ENCODE measurements at places on chromosomes 3 and 15.

- DNase-seq, result no peak
Observed at GRCh38 chr3:126035362-126036050, 48.4 kb downstream of the SLC41A3 start.

DNA sequence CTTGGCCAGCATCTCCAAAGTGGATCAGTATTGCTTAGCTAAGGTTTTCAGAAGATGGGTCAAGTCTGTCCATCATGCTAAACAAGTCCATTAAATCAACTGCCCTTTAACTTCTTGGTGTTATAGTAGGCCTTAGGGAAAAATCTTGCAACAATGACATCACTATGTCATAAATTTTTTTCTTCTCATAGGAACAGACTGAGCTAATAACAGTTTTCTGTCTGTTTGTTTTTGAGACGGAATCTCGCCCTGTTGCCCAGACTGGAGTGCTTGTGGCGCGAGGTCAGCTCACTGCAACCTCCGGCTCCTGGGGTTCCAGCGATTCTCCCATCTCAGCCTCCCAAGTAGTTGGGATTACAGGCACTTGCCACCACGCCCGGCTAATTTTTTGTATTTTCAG is 94.2 kb downstream of the EFL1 start:
- no peak for DNase-seq

GRCh38 chr3:114452256-114452655 is 158.4 kb downstream of the TIGIT start:
- DNase-seq, result no peak

GRCh38 chr15:36694574-36694973 is 115.1 kb downstream of the CDIN1 start:
- DNase-seq, result no peak

GRCh38 chr15:80777137-80777536 is 2.0 kb upstream of the CEMIP start:
- DNase-seq, result no peak

DNA sequence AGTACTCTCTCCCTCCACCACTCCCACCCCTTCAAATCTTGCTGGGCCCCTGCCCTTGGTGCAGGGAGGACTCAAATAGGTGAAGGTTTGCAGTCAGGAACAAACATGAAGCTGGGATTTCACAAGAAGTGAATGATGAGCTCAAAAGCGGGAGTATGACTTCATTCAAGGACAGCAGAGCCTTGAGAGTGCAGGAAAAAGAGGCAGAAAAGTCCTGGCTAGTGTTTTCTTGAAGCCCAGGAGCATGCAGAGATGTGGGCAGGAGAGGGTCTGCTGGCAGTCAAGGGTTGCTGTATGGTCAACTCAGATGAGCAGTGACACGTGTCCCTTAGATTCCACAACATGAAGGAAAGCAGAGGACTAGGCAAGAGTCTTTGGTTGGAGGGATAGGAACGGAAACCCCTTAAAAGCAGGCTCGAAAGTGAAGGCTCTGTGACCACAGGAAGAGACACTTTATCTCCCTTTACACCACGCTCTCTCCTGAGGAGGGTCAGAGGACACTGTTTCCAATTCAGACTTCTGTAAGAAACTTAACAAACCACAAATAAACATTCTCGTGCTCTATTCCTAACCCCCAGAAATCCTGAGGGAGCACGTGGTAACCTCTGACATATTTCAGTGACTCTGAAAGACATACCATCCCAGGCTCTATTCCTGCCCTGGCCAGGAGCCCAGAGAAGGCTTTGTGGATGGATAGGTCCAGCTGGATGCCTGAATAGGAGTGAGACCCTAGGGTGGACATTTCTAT is 168.0 kb upstream of the NDN start:
- DNase-seq, result no peak

DNA sequence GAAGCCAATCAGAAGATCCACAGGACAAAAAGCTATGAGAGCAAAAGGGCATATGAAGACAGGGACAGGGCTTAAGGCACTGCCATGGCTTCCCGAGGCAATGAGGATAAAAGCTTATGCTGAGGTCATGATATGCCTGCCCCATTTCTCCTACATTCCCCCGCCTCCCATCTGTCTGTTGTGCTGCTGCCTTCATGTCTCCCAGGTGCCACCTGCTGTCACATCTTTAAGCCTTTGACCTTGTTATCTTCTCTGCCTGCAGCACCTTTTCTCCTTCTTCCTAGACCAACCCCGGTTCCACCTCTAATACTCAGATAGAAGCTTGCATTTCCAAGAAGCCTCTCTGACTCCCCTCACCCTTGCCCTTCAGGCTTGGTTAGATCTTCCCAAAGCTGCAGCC is 213.8 kb downstream of the ARRDC4 start:
- no peak for DNase-seq

DNA sequence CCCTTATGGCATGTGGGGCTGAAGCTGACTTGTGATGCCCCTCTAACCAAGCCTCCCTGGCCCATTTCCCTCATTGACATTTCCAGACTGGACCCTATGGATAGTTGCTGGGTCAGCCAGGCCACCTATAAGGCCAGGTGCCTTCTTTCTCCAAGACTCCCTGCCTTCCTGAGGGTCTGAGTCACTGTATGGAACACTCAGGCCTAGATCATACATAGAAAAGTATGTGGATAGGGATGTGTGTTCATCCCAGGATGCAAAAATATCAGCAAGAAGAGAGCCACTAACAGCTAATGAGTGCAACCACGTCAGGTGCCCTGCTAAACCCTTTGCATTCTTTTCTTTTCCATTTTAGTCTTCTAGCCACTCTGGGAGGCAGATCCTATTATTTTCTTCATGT is 168.4 kb upstream of the WNT5A start:
- no peak for DNase-seq

GRCh38 chr3:154862265-154862664 is 217.9 kb upstream of the MME start:
- DNase-seq, result no peak

DNA sequence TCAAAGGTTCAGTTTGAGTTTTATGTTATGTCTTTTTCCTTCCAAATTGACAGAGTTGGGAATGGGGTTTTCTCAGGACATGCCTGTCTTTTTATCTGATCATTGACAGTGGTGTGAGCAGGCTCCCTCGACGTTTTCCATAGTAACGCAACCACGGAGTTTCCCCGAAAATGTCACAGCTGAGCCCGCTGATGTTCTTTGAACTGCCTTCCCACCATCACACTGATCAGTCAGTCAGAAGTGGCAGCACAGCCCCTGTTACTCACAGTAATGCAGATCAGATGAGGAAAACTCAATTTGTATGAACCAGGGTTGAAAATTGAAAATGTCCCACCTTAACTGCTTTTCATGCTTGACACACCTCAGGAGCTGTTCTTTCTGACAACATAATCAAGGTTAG is 210.4 kb downstream of the NECTIN3 start:
- DNase-seq, result no peak

- no peak for DNase-seq
Observed at GRCh38 chr15:26382444-26383072, 390.3 kb downstream of the GABRB3 start.

DNA sequence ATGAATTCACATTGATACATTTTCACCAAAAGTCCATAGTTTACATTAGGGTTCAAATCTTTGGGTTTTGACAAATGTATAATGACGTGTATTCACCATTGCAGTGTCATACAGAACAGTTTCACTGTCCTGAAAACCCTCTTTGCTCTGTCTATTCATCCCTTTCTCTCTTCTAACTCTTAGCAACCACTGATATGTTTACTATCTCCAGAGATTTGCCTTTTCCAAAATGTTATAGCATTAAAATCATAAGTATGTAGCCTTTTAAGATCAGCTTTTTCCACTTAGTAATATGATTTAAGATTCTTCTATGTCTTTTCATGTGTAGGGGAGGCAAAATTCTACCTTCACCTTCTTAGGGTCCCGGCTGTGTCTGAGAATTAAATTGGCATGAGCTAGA is 203.8 kb downstream of the TPRG1 start:
- DNase-seq, result no peak

DNA sequence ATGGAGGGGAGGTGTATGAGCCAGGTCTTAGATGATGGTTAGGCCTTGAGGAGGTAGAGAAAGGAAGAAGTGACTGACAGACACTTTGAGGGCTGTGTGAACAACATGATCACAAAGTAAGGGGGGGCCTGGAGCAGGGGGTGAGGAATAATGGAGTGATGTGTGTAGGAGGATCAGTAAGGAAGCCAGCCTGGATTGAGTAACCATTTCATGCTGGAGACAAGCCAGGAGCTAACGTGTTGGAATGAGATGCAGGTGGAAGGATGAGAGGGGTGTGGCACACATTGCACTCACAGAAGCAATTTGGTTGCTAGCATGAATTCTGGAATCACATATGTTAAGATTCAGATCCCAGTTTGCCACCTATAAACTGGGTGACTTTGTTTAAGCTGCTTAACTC is 65.5 kb downstream of the BBX start:
- DNase-seq, result no peak

GRCh38 chr3:150254309-150254708 is 153.8 kb upstream of the TSC22D2 start:
- no peak for DNase-seq

- DNase-seq, result no peak
Observed at GRCh38 chr15:62359416-62359815, 194.3 kb upstream of the C2CD4B start.

DNA sequence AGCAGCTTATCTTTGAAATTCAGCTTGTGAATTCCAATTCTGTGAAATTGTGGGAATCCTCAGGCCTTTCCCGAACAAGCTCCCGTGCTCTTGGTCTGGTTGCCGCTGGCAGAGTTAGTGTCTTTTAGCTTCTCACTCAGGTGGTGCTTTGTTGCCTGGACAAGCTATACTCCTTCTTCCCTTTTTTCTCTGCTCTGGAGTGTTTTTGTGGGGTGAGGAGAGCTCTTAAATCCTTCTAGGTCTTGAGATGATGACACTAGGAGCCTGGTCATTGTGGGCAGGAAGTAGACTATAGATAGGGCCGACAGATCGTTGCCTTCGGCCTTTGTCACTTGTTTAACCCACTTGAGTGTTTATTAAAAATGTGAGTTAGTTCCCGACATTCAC is 93.8 kb downstream of the SLCO3A1 start:
- DNase-seq, result no peak

DNA sequence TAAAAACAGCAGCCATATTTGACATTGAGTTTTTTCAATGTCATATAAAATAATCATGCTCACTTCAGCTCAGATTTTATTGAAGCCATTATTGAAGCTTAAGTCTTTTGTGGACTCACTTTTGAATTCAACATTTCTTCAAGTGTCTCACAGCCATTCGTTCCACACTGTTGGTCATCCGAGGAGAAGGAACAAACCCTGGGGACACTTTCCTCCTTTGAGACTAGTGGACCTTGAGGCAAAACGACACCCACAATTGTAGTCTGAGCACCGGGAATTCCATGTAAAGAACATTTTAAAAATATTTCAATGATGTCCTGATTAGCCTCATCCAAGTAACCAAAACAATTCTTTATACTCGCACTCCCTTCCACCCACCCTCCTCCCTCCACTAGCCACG is 174.7 kb downstream of the CD47 start:
- DNase-seq, result no peak

GRCh38 chr15:78179286-78179840 is 30.2 kb downstream of the IDH3A start:
- no peak for DNase-seq

GRCh38 chr3:2211568-2211967 is 112.9 kb downstream of the CNTN4 start:
- no peak for DNase-seq

GRCh38 chr3:129758306-129758705 is 135.2 kb downstream of the TMCC1 start:
- no peak for DNase-seq
